ENCODE measurements at places on chromosomes 1 and 21.

DNA sequence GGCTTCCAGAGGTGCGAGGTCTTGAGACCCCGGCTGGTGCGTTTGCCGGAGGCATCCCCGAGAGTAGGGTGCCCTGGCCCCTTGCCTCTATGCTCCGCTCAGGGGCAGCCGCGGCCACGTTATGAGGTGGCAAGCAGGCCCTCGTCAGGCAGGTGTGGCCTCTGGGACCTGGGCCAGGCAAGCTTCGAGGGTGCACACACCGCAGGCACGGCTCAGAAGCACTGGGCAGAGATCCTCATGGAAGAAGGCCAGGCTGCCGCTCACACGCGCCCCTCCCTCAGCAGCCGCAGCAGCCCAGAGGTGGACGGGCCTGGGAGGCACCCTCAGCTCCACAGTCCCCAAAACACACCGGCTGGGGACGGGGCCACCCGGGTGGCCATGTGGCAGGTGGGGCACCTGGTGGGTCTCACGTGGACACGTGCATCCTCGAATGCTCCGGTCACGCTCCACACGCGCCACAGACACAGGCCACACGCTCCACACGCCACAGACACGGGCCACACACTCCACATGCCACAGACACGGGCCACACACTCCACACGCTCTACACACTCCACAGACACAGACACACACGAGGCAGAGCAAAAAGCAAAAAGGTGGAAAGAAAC is 6.5 kb downstream of the SDF4 start:
- no peak for DNase-seq

GRCh38 chr1:151510957-151511635 is at the start of gene CGN:
TSS of gene CGN (plus strand) at chr1:151511387. CDS start at chr1:151518520, 7,133 bp downstream.
- peak; percentile 58 for DNase-seq

- no peak for DNase-seq
Observed at GRCh38 chr1:44696789-44697345, 22.4 kb downstream of the ARMH1 start.

GRCh38 chr1:243416495-243416894 is 160.7 kb downstream of the SDCCAG8 start:
- DNase-seq = no peak

DNA sequence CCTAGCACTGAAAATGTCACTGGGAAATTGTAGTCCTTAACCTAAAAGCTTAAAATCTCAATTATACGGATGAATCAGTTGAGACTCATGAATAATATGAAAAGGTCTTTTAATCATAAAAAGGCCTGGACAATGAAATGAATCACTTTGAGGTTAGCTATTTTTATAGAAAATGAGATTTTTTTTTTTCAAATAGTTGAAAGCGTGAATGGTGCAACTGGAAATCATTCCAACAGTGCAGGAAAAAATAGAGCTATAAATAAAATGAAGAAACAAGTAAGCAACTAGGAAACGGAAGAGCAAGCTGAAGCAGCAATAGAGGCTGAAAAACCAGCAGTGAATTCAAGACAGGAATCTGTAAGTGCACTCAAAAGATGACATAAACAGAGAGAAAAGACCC is 142.9 kb downstream of the BACH1 start:
- no peak for DNase-seq

DNA sequence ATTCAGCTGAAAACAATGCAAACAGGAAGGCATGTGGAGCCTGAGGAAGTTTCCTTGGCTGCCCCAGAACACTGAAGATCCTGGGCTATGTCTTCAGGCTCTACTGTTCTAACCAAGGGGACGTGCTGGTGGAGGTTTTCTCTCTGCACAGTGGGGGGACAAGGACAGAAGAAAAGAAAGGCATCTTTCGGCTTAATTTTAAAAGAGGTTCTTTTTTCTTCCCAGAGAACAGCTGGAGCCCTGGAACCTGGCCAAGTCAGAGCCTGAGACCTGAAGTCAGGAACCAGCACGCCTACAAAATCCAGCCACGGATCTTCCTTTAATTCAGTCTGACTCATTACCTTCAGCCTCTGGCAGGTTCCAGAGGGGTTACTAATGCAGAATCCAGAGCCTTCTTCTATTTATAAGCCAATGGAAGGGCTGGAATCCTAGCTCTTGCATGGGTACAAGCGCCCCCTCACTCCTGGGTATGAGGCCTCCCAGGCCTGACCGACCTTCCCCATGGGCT is 19.8 kb downstream of the CTNNBIP1 start:
- no peak for DNase-seq

All from GM19239 (cell line).